Keratinocyte (primary cell): ENCODE measurements at places on chromosomes 7 and 10.
A peak's percentile ranks its signal among the peaks of the same experiment; 100 is the strongest.

DNA sequence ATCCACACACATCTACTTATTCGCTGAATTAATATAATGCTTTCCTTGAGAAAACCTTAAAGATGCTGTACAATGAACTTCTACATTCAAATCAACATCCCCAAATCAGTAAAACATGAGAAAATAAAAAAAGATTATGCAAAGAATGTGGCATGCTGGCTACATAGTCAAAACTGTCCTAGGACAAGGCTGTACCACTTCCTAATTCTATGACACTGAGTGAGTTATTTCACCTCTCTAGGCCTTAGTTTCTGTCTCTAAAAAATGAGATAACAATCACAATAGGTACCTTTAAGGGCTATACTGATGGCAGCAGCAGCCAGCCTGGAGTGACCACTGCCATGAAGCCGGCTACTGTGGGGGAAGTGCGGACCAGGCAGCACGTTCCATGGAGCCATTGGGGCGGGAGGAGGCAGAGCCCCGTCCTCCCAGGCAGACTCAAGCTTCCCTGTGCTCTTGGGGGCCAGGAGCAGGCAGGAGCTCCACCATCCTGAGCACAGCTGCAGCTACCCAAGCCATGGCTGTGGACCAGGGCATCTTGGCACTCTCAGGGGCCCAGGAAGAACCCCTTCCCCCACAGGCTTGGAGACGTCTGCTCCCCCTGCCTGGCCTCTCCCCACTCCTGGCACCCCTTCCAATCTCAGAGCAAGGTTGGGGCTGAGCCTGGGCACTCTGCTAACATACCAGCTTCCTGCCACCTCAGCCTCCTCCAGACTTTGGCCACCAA lies 110.2 kb downstream of the ELAPOR2 start:
- H3K4me1 ChIP-seq: no peaks in the 10 kb centered on the region
- H3K27me3 ChIP-seq: no peaks in the 10 kb centered on the region
- no peak overlapping the region for H3K4me3 ChIP-seq

DNA sequence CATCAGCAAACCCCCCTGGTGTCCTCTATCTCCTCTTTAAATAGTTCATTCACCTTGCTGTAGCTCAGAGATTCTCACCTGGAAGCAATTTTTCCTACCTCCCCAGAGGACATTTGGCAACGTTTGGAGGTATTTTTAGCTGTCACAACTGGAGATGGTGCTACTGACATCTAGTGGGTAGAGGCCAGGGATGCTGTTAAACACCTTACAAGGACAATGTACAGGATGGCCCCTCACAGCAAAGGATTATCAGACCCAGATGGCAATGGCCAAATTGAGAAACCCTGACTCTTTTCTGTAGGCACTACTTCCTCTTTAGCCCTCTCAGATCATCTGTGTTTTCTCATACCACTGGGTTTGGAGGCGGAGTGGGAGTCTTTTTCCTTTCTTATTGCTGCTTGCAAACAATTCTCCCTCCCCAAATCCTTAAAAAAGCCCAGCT lies 13.2 kb upstream of the TRA2A start:
- no peak overlapping the region for H3K27ac ChIP-seq
- H3K4me1 ChIP-seq: no peaks in the 10 kb centered on the region
- H3K36me3 ChIP-seq: no peaks in the 10 kb centered on the region
- no peak overlapping the region for H3K4me3 ChIP-seq

DNA sequence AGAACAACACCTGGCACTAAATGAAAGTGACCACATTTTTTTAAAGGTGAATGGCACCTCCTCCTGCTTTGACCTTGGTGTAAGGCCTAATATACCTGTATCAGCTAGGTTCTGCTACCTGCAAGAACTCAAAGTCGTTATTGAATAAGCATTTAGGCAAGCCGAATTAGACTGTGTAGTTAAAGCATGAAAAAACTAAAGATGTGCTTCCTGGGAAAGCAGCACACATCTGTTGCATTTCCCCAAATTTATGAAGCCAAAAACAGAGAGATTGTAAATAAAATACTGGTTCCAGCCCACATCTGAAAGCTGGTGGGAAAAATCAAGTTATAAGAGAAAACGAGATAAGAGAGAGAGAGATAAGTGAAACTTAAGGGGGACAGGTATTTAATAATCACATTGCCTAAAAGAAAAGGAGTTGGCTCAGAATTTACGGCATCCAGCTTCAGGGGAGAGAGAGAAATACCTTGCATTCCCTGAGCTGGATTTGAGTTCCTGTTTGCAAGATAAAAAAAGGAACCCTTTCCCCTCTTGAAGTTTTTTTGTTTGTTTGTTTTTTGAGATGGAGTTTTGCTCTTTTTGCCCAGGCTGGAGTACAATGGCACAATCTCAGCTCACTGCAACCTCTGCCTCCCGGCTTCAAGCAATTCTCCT lies 1.8 kb upstream of the XPNPEP1 start:
- peaks cover 14% of the 10 kb centered on the region for H3K4me1 ChIP-seq
- no peaks in the 10 kb centered on the region for H3K27me3 ChIP-seq
- no peak overlapping the region for H3K4me3 ChIP-seq
- DNase-seq: no peak
- H3K27ac ChIP-seq: no peak overlapping the region
- no peaks in the 10 kb centered on the region for H3K36me3 ChIP-seq

- H3K4me1 ChIP-seq: peaks cover 17% of the 10 kb centered on the region
- no peak for DNase-seq
- no peaks in the 10 kb centered on the region for H3K27me3 ChIP-seq
- no peaks in the 10 kb centered on the region for H3K36me3 ChIP-seq
- no peak overlapping the region for H3K4me3 ChIP-seq
Observed at GRCh38 chr10:6753644-6754043, 173.6 kb upstream of the PRKCQ start.

GRCh38 chr7:135232087-135232486 lies 1.6 kb upstream of the STRA8 start:
- H3K4me1 ChIP-seq: no peaks in the 10 kb centered on the region
- no peak overlapping the region for H3K27ac ChIP-seq
- no peak overlapping the region for H3K4me3 ChIP-seq
- H3K27me3 ChIP-seq: no peaks in the 10 kb centered on the region

GRCh38 chr7:94115316-94115715 lies 111.2 kb upstream of the BET1 start:
- DNase-seq: no peak
- H3K36me3 ChIP-seq: no peaks in the 10 kb centered on the region
- H3K27me3 ChIP-seq: no peaks in the 10 kb centered on the region

GRCh38 chr7:129498021-129498420 lies 4.3 kb upstream of the SMKR1 start:
- H3K4me3 ChIP-seq: no peak overlapping the region
- H3K4me1 ChIP-seq: no peaks in the 10 kb centered on the region
- DNase-seq: no peak
- H3K27ac ChIP-seq: no peak overlapping the region

DNA sequence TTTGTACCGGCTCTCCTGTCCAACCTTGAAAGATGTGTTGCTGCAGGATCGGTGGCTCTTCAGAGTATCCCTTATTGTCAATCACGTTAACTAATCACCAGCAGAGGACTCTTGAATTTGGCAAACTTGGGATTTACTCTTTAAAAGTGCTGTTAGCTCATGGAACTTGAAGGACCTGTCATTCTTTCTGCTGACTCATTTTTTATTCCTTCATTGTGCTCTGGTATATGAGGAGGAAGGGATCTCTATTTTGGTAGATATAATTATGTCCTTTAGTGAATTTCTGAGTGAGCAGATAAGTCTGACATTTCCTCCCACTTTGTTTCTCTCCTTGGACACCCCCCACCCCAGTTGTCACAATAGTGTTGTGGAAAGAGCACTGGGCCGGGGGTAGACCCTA lies 175.1 kb upstream of the HDAC9 start:
- no peaks in the 10 kb centered on the region for H3K27me3 ChIP-seq
- no peaks in the 10 kb centered on the region for H3K4me1 ChIP-seq
- H3K4me3 ChIP-seq: no peak overlapping the region
- no peak for DNase-seq
- H3K36me3 ChIP-seq: no peaks in the 10 kb centered on the region
- H3K27ac ChIP-seq: no peak overlapping the region

DNA sequence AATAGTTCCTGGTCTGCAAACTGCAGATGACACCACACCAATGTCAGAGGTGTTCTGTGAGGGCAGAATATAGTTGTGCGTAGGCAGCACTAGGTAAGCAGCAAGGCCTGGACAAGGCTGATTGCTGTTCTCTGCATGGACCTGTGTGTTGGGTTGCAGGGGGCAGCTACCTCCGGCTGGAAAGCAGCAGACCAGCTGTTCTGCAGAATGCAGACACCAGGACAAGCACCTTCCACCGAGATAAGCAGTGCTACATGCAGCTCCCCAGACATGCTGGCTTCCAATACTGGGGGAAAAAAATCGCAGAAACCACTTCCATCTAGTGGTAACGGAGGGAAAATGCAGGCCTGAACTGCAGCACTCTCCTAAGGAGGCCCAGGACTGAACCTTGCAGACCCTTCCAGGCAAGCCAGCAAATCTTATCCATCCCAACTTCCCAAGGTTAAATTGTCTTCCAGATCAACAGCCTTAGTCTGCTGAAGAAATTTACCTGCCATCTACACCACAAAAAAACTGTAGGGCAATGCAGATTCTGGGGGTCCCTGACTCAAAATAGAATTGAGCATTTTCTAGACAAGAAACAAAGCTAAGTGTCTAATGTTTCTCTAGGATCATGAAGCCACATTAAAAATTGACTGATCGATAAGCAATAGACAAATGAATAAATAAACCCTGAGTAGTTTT lies 50.5 kb upstream of the COBL start:
- H3K27me3 ChIP-seq: no peaks in the 10 kb centered on the region
- DNase-seq: peak; percentile 19
- H3K4me1 ChIP-seq: no peaks in the 10 kb centered on the region
- H3K27ac ChIP-seq: no peak overlapping the region
- no peaks in the 10 kb centered on the region for H3K36me3 ChIP-seq

- H3K4me3 ChIP-seq: no peak overlapping the region
- H3K36me3 ChIP-seq: no peaks in the 10 kb centered on the region
- no peaks in the 10 kb centered on the region for H3K4me1 ChIP-seq
- no peak overlapping the region for H3K27ac ChIP-seq
- H3K27me3 ChIP-seq: no peaks in the 10 kb centered on the region
- no peak for DNase-seq
Observed at GRCh38 chr7:132272763-132273371, 303.4 kb downstream of the PLXNA4 start.

DNA sequence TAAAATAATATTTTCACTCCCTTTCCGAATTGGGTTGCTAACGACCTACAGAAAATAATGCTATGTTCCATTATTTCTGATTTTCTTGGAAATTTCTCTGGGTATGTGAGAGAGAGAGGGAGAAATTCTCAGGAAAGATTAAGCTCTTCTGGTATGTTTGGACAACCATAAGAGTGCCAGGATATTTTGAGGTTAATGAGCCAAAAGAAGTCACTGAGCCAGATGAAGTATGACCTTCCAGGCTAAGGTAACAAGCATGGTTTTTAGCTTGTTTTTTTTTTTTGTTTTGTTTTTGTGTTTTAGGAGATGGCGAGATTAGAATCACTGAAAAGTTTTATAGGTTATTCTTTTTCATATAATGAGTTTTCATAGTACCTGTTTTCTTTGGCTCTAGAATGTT lies 171.0 kb upstream of the FOXP2 start:
- H3K36me3 ChIP-seq: no peaks in the 10 kb centered on the region
- H3K4me1 ChIP-seq: no peaks in the 10 kb centered on the region
- H3K27ac ChIP-seq: no peak overlapping the region
- no peaks in the 10 kb centered on the region for H3K27me3 ChIP-seq

- H3K4me1 ChIP-seq: peaks cover 50% of the 10 kb centered on the region
- DNase-seq: no peak
- no peaks in the 10 kb centered on the region for H3K36me3 ChIP-seq
- peak overlapping the region; percentile 86 for H3K27ac ChIP-seq
Observed at GRCh38 chr7:84060000-84060399, 134.6 kb downstream of the SEMA3A start.

DNA sequence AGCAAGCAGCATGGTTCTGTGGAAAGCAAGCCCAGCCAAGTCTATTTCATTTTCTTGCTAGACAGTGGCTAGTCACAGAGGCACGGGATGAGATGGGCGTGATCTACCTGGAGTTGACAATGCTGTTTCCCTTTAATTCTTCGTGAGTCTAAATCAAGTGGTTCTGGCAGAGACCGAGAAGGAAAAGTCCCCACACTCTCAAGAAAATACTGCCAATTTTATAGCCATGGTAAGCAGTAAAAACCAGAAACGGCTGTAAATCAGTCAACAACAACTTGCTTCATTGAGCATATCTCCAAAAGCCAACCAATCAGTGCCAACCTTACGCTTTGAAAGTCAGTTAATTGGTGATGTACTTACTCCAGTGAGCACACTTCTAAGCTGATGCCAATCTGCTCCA lies 223.4 kb downstream of the SEC23IP start:
- no peak overlapping the region for H3K27ac ChIP-seq
- H3K27me3 ChIP-seq: peaks cover 7% of the 10 kb centered on the region
- no peaks in the 10 kb centered on the region for H3K36me3 ChIP-seq
- H3K4me3 ChIP-seq: no peak overlapping the region
- DNase-seq: no peak

DNA sequence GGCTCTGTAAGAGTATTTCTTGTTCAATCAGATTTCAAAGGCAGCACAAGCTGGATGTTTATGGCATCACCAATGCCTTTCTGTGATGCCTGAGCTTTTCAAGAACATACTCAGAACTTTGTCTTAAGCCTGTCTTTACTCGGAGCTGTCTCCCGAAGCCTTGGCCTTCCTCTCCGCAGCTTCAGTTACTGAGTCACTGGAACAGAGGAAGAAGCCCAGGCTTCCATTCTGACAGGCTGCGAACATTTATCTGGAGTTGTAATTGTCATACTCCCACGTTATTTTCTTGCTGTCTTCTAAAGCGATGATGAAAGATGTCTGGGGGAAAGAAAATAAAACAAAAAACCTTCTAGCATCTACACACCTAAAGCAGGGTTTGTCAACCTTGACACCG lies 43.9 kb downstream of the GRK5 start:
- H3K4me1 ChIP-seq: peaks cover 19% of the 10 kb centered on the region
- no peaks in the 10 kb centered on the region for H3K36me3 ChIP-seq
- no peak overlapping the region for H3K27ac ChIP-seq
- no peak for DNase-seq
- H3K4me3 ChIP-seq: no peak overlapping the region

DNA sequence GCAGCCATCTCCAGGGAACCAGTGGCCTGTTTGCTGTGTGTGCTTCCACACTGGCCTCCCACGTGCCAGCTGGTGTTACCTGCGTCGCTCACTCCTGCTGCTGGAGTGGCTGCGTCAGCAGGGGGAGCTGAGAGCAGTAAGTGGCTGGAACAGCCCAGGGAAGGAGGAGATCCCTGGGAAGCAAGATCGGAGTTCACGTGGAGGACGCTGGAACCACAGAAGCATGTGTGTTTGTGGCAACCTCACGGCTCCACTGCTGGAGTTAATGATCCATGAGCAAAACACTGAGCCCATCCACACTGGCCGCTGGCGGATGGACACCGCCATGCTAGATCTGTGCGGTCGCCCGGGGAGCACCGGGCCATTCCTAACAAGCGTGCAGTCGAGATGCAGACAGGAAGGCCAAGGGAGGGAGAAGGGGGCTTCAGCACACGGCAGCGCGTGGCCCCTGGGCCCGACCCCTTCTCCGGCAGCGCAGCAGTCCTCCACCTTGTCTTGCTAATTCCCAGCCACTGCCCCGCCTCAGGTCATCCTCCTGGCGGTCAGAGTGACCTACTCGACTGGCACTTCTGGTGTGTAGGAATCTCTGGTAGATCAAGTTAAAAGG lies 68.5 kb upstream of the EEPD1 start:
- no peak overlapping the region for H3K27ac ChIP-seq
- no peaks in the 10 kb centered on the region for H3K36me3 ChIP-seq
- H3K4me3 ChIP-seq: no peak overlapping the region
- no peak for DNase-seq
- H3K4me1 ChIP-seq: no peaks in the 10 kb centered on the region
